ENCODE measurements at places on chromosomes 1 and 21.

DNA sequence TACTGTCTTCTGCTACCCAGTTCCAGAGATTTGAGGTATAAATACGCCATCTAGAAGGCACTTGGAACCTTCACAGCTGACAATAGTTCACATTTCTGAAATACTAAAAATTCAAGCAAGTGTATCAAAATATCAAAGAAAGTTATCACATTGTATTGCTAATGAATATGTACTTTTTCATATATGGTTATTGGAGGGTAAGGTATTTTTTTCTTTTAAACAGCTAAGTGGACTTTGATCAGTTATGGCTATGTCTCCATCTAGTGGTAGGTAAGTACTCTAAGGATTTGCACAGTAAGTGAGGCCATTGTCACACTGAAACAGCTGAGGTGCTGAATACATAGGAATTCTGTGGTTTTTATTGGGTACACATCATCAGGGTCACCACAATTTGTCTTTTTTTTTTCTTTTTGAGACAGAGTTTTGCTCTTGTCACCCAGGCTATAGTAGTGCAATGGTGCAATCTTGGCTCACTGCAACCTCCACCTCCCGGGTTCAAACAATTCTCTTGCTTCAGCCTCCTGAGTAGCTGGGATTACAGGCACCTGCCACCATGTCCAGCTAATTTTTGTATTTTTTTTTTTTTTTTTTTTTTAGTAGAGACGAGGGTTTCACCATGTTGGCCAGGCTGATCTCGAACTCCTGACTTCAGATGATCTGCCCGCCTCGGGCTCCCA is 49.1 kb upstream of the CR2 start:
- DNase-seq: peak; percentile 55

DNA sequence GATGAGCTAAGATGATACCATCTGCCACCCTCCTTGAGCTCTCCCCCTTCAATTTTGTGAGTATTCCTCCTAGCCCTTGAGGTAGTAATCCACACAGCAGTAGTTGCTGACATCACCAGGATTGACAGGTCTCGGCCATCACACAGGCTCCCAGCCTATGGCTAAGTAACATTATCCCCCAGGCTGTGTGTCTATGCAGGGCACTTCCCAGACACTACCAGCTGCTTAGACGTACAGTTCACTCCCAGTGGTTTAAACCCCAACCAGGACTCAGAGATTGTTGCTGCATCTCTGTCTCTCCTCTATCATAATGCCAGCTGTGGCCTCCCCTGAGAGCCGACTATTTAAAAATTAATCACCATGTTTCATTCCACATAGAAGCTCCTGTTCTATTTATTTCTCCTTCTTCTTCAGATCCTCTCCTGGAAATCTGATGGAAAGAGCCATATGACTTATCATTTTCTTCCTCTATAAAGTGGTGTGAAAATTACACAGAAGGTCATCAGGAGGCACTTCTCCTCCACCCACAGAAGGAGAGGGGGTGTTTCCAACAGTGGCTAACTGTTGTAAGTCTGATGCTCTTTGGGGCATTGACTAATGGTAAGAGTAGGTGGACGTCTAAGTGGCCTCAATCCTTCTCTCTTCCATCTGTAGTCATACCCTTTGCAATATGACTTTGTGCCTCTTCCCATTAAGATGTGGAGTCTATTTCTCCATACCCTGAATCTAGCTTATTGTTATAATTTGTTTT is 396.3 kb downstream of the SETD4 start:
- no peak for DNase-seq

DNA sequence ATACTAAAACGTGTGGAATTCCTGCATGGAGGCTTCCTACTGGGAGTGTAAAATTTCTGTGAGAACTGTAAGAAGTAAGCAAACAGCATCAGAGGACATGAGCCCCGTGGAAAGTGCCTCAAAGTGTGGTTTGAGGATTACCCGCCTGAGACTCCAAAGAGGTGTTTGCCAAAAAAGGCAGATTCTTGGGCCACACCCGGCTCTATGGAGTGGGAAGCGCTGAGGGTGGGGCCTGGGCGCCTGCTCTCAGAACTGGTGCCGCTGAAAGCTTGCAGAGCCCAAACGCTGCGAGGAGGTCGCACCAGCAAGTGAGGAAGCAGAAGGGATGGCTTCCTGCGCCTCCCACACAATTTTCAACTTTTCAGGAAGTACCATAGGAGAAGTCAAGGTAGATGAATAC is 43.0 kb upstream of the PSEN2 start:
- DNase-seq: peak; percentile 66

DNA sequence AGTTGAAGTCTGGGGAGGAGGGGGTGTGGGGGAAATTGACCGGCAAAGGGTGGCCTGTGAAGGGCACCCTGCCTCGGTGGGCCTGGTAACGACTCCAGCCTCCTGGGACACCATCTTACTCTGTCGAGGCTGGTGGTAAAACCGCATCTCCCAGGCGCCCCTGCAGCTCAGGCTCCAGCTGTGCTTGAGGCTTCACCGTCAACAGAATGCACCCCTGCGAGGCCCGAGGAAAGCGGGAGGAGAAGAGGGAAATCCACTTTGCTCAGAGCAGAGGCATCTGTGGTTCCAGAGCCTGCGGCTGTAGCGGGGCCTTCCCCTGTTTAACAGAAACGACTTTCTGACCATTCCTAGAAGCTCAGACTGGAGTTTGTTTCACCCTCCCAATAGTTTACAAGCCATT is 165.6 kb downstream of the NPHP4 start:
- no peak for DNase-seq

- DNase-seq: peak; percentile 65
These were observed 113.0 kb downstream of the OSBPL9 start for GRCh38 chr1:51729824-51730301.

DNA sequence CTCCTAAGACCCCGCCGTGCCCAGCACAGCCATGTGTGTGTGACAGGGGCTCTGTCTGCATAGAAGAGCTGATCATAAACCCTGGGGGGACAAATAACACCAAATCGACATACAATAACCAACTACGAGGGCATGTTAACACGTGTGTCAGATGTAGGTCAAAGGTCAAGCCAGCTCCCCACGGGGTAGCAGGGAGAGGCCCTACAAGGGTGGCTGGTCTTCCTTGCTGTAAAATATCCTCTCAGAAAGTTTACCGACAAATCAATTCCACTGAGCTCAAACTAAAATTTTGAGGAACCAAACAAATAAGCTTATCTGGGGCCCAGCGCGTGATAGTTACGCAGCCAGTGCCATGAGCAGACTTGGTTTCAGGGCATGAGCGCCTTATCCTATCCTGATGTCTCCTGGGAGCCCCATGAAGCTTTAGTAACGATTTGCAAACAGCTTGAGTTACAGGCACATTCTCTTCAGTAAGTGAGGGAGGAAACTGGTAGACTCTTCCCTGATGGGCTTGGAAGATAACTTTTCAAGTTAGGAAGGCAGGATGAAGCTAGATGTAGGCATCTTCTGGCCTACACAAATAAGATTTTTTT is 2.7 kb upstream of the TMPRSS3 start:
- DNase-seq: no peak

DNA sequence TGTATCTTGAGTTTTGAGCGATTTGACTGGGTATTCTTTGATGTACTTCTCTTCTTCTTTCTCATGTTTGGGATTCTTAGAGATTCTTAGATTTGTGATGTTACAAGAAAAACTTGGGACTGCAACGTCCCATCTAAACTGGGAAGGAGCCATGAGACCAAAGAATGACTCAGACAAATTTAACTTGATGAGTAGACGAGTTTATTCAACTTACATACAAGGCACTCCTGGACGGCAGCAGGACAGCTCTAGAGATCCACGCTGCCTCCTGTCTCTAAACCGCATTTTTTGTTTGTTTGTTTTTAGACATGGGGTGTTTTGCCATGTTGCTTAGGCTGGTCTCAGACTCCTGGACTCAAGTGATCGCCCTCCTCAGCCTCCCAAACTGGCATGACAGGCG is 137.1 kb downstream of the PIK3R3 start:
- DNase-seq: no peak

DNA sequence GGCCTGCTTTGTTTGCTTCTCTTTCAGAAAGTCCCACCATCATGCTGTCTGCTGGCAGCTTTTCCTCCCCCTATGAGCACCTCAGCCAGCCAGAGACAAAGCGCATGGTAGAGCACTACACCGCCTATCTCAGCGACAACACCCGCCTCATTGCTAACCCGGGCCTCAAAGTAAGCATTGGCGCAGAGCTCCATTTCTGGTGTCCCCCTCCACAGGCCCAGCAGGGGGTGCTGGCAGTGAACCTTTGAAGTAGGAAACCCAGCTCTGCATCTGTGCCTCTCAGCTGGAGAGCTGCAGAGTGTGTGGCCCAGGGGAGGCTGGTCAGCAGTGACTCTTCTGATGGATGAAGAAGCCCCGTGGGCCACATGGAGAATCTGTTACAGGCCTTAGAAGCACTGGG is 81.2 kb upstream of the RAVER2 start:
- peak; percentile 14 for DNase-seq

DNA sequence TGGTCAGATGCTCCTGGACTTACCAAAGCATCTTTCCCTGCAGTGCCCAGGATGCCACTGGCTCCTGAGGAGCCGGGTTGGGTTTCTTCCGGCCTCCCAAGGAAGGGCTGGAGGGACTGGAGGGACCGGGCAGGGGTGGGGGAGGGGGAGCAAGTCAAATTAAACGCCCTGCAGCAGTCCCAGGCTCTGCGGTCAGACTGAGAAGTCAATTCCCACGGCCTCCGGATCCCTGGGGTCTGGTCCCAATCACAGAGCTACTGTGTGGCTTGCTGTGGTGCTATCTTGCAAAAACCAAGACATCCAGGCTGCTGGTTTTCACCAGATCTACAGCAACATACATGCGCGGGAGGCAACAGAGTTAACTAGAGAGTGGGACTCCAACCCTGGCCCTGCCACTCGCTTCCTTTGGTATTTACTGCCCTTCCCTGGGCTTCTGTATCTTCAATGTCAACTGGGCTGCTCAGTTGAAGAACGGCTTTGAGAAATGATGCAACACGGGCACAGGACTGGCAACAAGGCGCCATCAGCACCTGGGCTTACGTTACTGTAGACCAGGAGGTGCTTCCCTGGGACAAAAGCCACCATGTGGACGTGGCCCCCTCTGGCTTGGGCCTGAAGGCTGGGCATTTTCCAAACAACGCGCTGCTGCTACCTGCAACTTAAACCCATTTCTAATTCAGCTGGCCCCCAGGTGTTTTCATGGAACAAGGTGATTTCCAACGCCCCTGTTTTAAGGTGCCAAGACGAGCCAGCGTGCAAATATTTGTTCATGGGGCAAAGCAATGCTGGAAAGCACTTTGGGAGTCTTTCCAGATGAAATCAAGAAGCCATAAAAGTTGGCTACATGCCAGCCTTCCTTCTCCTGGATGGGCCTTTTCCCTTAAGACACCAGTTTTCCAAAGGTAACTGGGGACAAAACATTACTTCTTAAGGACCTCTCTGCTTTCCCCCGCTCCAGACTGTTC is 11.5 kb downstream of the RCC2 start:
- no peak for DNase-seq

GRCh38 chr1:168179438-168180147 is 831 bp downstream of the TIPRL start:
- DNase-seq: no peak

- no peak for DNase-seq
These were observed 75.2 kb upstream of the B3GALT5 start for GRCh38 chr21:39537571-39537970.

DNA sequence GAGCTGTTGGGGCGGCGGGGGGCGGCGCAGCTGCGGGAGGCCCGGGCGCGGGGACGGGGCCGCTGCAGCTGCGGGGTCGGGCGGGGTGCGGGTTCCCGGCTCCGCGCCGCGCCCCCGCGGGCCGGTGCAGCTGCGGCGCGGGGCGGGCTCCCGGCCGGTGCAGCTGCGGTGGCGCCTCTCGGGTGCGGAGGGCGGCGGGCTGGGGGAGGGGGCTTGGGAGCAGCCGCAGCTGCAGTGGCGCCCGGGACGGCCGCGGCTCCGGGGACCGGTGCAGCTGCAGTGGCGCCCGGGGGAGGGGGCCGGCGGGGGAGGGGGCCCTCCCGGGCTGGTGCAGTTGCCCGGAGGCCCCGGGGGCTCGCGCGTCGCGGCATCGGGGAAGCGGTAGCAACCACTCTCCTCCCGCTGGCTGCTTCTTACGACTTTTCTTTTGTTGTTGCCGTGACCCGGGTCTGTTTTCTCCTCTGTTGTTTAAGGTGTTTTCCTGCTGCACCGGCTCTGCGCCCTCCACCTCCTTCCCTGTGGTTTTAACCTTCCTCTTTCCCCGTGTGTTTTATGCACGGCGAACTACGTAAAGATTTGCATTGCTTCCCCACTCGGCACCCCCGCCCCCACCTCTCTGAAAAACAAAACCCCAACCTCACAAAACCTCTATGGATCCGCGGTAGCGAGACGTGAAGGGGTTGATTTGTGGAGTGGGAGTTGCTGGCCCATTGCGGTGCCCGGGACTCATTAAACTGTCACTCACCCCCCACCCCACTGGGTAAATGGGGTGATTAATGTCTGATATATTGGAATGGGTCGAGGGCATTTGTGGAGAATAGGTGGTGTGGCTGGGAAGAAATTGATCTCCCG is 1.7 kb upstream of the ZBTB18 start:
- peak; percentile 68 for DNase-seq

GRCh38 chr1:9078015-9078751 is 8.7 kb upstream of the SLC2A5 start:
- peak; percentile 84 for DNase-seq

All from KBM-7 (cell line).